WTC11 (cell line): ENCODE measurements at places on chromosomes 5 and 9. TPM values are rescaled to one million over a fixed set of nuclear protein-coding genes. Genes with fewer than 3 reads are reported as not detected.

PCDHGA9 gene
- total RNA-seq = 1.9 to 2.9 TPM (median 2.3 TPM) in 3 replicates

- H3K27ac ChIP-seq = no peak overlapping the region
- DNase-seq = no peak
- peaks cover 74% of the 10 kb centered on the region for H3K27me3 ChIP-seq
- H3K4me3 ChIP-seq = no peak overlapping the region
- no peaks in the 10 kb centered on the region for H3K36me3 ChIP-seq
These were observed 341.4 kb downstream of the RAB3C start for GRCh38 chr5:58924306-58924705.

- H3K4me1 ChIP-seq = no peaks in the 10 kb centered on the region
- H3K36me3 ChIP-seq = no peaks in the 10 kb centered on the region
- no peak overlapping the region for H3K4me3 ChIP-seq
- H3K27ac ChIP-seq = no peak overlapping the region
These were observed 421.5 kb upstream of the DAP start for GRCh38 chr5:11182441-11183080.

GRCh38 chr5:137310051-137310730 lies 188.9 kb downstream of the SPOCK1 start:
- no peak overlapping the region for H3K27ac ChIP-seq
- H3K4me1 ChIP-seq = peaks cover 32% of the 10 kb centered on the region
- no peak overlapping the region for H3K4me3 ChIP-seq
- H3K27me3 ChIP-seq = no peaks in the 10 kb centered on the region
- H3K36me3 ChIP-seq = no peaks in the 10 kb centered on the region
